Lower lobe of right lung (tissue), 2 donors: ENCODE measurements at places on chromosomes 4 and X. TPM values are rescaled to one million over a fixed set of nuclear protein-coding genes. Genes with fewer than 3 reads are reported as not detected.

PFKFB1 gene
- total RNA-seq, result 0.27 TPM

TREX2 gene
- total RNA-seq, result 0.80 TPM

TBC1D9 gene
- total RNA-seq, result 42.6 TPM

DNA sequence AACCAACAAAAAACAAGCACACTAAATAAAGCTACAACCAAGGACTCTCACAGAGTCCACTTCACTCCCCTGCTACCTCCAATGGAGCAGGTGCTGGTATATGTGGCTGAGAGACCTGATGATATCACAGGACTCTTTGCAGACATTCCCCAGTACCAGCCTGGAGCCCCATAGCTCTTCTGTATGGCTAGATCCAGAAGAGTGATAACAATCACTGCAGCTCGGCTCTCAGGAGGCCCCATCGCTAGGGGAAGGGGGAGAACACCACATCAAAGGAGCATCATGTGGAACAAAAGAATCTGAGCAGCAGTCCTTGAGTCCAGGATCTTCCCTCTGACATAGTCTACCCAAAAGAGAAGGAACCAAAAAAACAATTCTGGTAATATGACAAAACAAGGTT lies 237.1 kb upstream of the TLL1 start:
- DNase-seq, result no peak

DNA sequence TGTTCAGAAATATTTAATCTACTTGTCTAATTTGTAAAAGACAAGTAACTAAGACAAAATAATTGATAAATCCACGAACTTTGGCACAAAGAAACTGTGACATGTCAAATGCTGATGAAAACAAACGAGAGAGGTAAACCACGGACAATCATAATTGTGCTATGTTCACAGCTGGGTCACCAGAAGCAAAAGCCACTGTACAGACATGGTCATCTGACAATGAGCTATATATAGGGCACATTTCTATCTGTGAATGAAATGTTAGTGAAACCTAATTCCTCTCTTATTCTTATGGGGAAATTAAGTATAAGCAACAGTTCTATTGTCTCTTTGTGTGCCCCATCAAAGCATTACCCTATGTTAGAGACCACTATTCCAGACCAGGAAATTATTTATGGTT lies 444.0 kb upstream of the TRAM1L1 start:
- DNase-seq, result no peak

DNA sequence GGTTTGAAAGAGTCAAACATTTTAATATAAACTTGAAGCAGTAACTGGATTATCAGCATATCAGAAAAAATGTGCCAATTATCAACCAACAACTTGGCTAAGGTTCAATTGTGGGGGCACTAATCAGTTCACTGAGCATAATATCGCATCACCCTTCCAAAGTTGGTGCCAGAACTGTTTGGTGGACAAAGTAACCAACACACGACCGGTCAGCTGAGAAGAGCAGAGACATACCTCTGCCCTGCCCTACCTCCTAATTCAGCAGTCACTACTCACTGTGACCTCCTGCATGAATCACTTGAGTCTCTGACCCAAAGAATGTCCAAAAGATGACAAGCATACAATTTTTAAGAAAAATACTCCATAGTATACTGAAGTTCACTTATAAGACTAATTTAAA lies 53.2 kb downstream of the TSPAN5 start:
- no peak for DNase-seq
